Trophoblast cell (in vitro differentiated cells and primary cell): ENCODE measurements at places on chromosomes 12 and 14.
A peak's percentile ranks its signal among the peaks of the same experiment; 100 is the strongest.

DNA sequence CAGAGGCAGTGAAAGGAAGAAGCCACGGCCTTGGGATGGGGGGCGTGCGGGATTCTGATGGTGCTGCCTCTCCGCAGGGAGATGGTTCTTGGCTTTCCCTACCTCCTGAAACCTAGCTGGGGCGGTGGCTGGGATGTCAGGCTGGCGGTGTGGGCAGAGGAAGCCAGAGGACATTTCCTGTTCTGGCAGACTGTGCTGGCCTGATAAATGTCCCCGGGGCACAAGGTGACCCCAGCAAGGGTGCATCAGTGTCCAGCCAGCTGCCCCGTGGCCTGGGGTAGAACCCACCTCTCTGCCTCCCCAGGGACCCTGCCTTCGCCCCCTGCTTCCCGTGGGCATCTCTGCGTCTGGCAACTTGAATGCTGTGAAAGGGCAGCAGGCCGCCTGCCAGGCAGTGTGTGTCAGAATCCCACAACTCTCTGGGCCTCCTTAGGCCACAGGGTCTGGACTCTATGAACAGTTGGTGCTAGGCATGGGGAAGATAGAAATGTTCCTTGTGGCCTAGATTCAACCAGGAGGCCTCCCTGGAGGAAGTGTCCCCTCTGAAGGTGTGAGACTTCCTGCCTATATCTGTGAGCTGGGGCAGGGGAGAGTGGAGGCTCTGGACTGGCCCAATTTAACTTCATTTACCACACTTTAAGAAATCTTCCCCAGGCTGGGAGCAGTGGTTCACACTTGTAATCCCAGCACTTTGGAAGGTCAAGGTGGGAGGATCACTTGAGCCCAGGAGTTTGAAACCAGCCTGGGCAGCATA, 4.9 kb downstream of the SH2B3 start:
- no peak for DNase-seq

DNA sequence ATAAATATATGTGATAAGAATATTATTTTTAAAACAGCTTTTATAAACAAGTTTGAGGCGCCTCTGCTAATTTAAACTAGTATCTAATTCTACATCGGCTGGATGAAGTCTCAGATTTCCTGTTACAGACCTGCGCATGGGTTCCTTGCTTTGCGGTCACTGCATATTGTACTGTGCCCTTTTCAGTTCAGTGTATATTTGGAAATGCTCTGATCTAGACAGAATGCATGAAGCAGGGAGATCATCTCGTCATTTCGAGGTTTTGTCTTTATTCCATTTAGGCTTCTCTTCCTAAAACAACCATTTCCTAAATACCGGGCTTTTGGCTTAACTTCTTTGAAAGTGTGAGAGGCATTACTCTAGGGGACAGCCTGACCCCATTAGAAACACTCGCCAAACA, 25.6 kb downstream of the CRACR2A start:
- DNase-seq, result no peak

DNA sequence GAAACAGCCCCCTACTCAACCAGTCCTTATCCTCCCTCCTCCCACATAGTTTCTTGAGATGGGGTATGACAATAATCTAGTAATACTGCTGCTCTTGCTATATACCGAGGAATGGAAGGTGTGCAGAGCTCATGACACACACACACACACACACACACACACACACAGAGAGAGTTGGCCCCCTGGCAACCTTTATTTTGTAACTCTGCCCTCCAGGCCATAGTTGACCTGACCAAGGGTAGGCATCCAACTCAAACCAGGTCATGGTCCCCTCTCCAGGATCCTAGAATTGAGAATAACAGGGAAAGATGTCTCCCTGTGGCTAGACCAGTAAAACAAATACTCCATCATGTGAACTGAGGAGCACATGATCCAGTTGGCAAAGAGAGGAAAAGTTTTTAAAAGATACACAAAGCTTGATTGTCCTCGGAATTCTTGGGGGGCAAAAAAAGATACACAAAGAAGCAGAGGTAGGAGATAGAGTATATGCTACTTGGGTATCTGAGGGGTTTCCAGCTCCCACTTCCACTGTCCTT, 11.3 kb downstream of the ERO1A start:
- no peak for DNase-seq

GRCh38 chr14:73834261-73834625, 17.4 kb upstream of the PTGR2 start:
- no peak for DNase-seq

DNA sequence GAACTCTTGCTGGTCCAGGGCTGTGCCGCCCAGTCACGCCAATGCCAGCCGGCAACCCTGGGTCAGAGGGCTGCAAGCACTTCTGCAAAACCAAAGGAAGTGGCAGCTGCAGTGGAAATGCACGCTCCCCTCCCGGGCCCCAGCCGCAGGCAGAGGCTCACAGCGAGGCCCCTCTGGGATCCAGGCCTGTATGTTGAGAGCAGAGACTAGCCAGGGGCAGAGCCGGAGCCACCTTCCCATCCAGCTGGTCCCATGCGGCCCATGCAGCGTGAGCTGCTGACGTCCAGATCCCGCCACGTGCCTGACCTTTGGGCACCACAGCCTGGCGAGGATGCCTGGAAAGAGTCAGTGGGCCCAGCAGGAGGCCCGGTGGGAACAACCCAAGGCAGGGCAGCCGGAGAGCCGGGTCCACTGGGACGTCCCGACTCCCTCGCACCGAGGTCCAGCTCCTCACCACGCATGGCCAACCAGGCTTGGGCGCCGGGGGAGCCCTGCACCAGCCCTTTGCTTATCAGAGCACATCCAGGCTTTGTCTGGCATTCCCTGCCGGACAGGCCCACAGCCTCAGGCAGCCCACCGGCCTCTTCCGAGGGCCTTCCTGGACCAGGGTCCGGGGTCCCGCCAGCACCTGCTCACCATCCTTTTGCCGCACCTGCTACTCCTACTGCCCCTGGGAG, 4.3 kb downstream of the GPR132 start:
- DNase-seq, result no peak

DNA sequence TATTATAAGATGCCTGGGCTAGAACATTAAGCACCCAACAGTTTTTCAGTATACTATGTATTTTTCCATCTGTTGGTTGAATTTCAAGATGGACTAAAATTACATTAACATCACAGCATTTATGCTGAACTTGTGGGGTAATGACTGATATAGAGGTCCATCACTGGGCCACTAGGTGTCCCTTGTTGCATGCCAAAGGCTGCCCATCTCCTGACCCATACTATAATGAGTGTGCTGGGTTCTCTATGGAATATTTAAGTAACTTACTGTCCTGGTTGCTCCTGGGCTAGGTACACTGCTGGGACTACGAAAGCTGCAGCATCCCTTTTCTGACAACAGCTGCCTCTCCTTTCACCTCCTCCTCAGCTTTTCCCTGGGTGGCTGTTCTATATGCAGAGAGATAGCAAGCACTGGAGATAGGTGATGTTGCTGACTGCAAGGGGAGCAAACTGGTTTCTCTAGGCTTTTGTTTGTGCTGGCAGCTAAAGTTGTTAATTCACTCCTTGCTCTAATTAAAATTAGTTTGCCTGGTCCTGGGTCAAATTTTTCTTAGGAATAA, 138.6 kb upstream of the TRHDE start:
- DNase-seq, result no peak

DNA sequence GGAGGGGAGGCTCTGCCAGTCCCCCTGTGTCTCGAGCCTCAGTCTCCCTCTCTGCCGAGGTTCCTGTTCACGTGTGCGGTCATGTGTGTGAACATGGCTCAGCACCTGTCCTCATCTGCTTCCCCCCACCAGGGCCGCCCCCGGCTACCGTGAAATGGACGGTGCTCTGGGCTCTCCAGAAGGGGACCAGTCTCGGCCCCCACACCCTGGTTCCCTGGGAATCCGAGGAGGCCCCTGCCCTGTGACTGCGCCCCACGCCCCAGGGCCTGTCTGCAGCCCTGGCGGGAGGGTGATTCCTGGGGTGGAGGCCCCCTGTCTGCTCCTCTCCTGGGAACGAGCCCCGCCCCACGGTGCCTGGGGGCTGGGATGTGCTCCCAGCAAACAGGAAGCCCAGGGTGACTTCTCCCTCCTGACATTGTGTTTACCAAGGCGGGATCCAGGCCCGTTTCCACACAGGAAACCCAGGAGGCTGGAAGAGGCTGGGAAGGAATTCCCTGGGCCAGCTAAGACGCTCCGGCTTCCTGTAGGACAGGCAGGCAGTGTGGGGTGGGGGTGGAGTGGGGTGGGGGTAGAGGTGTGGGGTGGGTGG, 46.6 kb downstream of the KIF26A start:
- no peak for DNase-seq

- DNase-seq, result no peak
These were observed 41.4 kb downstream of the CLIP1 start for GRCh38 chr12:122381021-122381420.

DNA sequence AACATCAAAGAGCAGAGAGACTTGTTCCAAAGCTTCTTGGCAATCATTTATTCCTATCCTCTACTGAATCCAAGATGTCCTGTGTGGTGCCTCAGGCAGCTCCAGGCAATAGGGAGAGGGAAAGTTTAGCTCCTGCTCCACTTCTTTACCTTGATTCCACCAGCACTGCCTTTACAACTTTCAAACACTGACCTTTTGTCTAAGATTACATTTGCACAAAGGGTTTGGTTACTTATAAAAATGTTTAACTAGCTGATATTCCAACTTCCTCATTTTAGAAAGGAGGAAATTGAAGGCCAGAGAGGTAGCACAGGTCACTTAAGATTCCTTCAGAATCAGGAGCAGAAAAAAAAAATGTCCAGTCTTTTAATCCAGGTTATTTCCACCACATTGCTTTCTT, 192.7 kb downstream of the BTG1 start:
- DNase-seq, result no peak

DNA sequence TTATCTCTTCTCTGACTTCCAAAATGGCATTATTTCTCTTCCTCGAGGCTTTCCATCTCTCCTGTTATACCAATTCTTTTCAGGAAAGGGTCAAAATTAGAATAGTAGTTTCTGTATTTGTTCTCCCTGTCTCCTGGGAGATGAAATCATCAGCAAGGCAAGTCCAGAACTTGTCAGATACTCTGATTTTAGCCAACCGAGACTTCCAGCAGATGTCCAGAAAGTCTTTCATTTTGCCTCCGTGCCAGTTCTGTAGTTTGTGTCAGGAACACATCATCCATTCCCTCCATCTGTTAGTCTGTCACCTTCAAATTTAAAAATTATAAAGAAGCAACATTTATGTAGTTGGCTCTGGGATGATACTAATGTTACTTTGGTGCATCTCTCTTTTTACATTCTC, 275.7 kb downstream of the CCDC59 start:
- DNase-seq, result no peak

DNA sequence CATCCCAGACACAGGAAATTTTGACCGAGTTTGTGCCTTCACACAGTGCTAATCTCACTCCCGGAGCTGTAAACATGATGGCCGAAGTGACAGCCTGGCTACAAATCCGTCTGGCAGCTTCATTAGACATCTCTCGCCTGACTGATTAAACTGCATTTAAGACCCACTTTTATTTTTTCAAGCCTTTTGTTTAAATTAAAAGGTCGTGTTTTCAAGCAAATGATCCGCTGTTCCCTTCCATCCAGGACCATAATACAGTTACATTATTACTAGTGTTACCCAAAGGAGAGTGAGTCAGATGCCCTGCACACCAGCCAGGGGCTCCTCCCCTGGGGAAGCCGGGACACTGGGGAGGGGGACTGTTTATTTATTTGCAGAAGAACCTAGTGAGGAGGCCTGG, 200.2 kb downstream of the EXOC5 start:
- no peak for DNase-seq

DNA sequence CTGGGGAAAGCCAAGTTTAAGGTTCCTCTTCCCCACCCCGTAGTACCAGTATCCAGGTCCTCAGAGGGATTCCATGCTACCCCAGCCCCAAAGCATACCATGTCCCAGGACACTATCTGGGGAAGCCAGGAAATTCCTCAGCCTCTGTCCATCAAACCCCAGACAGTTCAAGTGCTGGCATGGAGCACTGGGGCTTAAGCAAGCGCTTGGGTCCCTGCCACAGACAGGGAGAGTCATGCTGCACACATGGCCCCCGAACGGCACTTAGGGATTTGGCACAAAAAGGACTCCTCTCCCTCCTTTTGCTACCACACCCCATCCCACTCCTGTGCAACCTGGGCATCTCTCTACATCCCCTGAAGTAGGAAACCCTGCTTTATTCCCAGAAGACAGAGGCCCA, 21.8 kb downstream of the ADCY6 start:
- no peak for DNase-seq

- DNase-seq, result no peak
These were observed 17.0 kb downstream of the PSEN1 start for GRCh38 chr14:73153272-73153671.

GRCh38 chr12:3307389-3307788, 183.6 kb upstream of the PRMT8 start:
- DNase-seq, result no peak

DNA sequence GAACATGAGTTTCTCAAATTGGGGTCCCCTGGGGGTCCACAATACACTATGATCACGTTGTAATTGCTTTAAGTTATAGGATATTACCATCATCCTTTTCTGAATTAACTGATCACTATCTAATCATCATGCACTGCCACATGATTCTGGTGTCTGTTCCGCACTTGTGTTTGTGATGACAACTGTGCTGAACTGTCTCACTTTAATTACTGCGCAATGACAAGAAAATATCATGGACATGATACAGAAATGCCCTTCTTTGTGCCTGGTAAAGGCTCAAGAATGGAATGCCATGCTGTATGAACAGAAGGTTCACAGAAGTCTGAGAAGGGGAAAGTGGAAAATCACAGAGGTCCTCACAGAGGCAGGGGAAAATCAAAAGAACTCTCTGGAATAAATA, 65.8 kb upstream of the NOS1 start:
- no peak for DNase-seq

- DNase-seq, result no peak
These were observed 218.3 kb downstream of the TTC6 start for GRCh38 chr14:37813732-37814131.

- DNase-seq, result no peak
These were observed 1.1 kb upstream of the ASPG start for GRCh38 chr14:104084251-104085002.

DNA sequence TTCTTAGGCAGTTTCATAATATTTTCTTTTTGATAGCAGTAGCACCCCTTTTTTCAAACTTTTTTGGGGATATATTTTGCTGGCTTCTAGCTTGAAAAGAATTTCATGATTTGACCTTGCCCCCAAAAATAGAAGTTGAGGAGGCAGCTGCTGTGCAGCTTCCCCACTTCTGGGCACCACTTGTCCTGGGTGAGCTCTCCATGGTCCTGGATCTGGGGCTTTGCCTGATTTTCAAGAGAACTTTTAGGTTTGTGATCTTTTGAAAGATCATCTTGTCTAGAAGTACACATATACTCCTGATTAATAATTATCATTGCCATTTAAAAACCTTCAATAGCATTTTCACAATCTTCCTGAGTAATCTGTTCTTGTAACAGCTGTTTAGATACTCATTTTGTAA, 271.6 kb downstream of the NPAS3 start:
- DNase-seq, result peak; percentile 33
